CD4-positive, alpha-beta T cell treated with Interleukin-17A for 1 hour (primary cell): ENCODE measurements at places on chromosomes 6 and 20.

DNA sequence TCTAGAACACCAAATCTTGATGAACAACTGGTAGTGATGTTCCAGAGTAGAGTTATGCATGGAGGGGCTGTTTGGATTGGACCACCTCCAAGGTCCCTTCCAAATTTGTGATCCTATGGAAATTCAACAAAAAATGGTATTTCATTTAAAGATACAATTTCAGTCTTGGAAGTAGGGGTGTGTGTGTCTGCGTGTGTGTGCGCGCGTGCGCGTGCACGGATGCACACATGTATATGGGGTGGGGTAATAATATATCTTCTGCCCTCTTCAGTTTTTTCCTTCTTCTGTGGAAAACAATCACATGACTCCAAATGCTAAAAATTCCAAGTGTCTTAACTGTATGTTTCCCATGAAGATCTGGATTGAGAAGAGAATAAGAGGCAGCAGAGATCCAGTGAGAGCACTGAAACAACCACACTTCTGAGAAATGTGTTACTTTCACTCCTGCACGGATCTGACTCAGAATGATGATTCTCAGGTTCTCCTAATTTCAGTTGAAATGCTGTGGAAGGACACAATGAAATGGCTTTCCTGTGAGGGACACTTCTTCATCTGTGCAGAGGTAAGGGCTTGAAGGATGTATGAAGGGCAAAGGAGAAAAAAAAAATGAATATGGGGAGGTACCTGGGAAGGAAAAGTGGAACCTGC is 10.6 kb upstream of the IL17F start:
- no peak for DNase-seq

- DNase-seq = peak; percentile 90
Observed at GRCh38 chr6:79076782-79077641, 1.0 kb downstream of the PHIP start.

- DNase-seq = no peak
Observed at GRCh38 chr6:10891960-10892359, 5.1 kb downstream of the SYCP2L start.

- no peak for DNase-seq
Observed at GRCh38 chr6:52423448-52423847, 3.3 kb downstream of the EFHC1 start.

DNA sequence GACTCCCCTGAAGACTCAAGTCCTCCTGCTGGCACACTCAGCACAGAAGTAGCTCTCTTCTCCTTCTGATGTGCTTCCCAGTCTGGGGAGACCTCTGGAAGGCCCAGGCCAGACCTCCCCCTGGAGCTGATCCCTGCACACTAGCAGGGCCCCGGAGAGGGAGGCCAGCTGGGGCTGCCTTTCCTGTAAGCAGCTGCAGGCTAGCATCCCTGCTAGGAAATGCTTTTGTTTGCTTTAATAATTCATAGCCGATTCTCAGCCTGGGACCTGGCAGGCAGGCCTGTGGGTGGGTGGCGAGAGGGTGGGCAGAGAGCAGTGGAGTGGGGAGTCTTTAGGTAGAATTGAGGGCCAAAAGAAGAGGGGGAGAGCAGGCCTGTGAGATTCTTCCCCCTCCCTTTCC is 5.2 kb downstream of the EBF4 start:
- no peak for DNase-seq

DNA sequence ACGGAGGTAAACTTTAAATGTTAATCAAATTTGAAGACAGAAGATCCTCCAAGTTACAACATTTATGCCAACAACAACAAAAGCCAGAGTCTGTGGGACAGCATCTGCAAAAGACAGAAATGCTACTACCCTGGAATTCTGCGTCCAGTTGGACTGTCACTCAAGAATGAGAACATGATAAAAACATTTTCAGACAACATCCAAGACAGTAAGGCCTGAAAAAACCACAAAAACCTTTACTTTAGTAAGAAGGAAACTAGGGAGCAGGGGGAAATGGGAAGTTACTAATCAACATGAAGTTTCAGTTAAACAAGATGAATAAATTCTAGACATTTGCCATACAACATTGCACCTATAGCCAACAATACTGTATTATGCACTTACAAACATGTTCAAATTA is 77.6 kb downstream of the MLIP start:
- no peak for DNase-seq

- DNase-seq = no peak
Observed at GRCh38 chr20:44886266-44886651, 754 bp downstream of the YWHAB start.

GRCh38 chr6:137967689-137968454 is 100.8 kb downstream of the TNFAIP3 start:
- DNase-seq = peak; percentile 13
